ENCODE measurements at places on chromosomes 2 and 18.

GRCh38 chr2:104794441-104794840 is 59.5 kb upstream of the POU3F3 start:
- DNase-seq: no peak

DNA sequence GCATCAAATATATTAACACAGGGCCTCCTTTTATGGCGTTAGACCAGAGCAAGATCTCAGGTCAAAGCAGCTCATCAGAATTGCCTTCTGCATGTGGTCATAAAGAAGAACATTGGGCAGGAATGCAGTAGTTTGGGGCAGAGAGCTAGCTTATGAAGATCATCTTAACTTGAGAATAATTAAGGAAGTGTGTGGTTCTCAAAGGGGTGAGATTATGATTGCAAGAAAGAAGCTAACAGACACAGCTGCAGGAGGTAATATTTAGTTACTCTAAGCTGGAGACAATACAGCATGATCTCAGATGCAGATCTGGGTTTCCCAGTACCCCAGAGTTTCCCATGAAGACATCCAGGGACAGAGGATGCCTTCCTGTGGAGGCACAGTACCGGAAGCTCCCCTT is 91.6 kb downstream of the TTC27 start:
- DNase-seq: no peak

- peak; percentile 47 for DNase-seq
These were observed 34.3 kb upstream of the PPP1CB start for GRCh38 chr2:28717339-28717758.

GRCh38 chr2:68839260-68839833 is 31.9 kb downstream of the BMP10 start:
- DNase-seq: no peak

Data from thoracic aorta (tissue), 2 donors.